ENCODE measurements at places on chromosomes 5 and 9.

DNA sequence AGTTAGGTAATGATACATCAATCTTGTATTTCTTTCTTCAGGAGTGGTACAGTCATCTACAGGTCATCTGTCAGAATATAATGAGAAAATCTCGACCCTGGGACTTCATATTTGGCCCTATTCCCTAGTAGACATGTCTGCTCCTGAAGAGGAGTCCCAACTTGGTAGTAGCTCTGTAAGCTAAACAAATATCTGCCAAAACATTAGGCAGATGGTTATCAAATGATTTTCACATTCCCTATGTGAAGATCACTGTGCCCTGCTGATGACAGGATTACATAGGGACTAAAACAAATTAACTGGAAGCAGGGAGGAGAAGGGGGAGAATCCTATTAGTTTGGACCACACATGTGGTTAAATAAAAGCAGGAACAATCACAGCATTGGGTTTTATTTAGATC lies 138.6 kb upstream of the NFIB start:
- DNase-seq = no peak

GRCh38 chr5:32740651-32741050 lies 29.5 kb downstream of the NPR3 start:
- DNase-seq = no peak

- DNase-seq = no peak
Measured at GRCh38 chr5:42274913-42275312, 148.3 kb upstream of the GHR start.

- DNase-seq = no peak
Measured at GRCh38 chr5:91417219-91417618, 34.1 kb upstream of the ARRDC3 start.

- DNase-seq = no peak
Measured at GRCh38 chr5:10161778-10162177, 87.9 kb downstream of the ATPSCKMT start.

DNA sequence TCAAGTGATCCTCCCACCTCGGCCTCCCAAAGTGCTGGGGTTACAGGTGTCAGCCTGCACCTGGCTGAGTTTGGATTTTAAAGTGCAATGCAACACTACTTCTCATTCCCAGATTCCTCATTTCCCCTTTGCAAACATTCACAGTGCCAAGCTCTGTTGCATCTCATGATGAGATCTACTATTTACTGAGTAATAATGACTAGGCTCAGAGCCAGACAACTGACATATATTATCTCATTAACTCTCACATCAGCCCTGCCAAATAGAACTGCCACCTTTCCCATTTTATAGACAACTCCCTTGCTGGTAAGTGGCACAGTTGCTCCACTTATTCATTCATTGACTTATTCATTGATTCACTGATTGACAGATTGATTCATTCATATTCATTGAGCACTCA lies 7.0 kb downstream of the PDE6A start:
- DNase-seq = no peak

DNA sequence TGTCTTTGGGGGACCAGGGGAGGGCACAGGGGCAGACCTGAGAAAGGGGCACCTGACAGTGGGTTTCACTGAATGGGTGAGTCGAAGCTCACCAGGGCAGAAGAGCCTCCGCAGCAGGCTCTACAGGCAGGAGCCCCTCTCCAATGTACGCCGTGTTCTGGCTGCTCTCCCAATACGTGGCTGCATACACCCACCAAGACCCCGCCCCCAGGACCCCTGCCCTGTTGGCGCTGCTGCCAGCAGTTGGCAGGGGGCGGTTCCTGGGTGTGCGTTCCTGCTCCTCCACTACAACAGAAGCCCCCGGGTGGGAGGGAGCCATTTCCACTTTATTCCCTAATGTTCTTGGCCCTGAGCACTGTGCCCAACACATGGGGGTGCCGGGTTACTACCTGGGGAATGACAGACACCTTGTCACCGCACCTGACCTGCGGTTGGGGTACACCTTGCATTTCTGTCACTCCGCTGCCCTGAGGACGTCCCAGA lies 30.3 kb downstream of the SARDH start:
- no peak for DNase-seq

- DNase-seq = no peak
Measured at GRCh38 chr9:87445646-87446045, 52.0 kb upstream of the DAPK1 start.

GRCh38 chr9:97938081-97938644 lies at the start of gene HEMGN:
HEMGN (minus strand) TSS chr9:97938172; CDS start chr9:97938136, 36 bp downstream.
- peak; percentile 14 for DNase-seq

- DNase-seq = no peak
Measured at GRCh38 chr5:174305241-174305681, 259.8 kb downstream of the NSG2 start.

DNA sequence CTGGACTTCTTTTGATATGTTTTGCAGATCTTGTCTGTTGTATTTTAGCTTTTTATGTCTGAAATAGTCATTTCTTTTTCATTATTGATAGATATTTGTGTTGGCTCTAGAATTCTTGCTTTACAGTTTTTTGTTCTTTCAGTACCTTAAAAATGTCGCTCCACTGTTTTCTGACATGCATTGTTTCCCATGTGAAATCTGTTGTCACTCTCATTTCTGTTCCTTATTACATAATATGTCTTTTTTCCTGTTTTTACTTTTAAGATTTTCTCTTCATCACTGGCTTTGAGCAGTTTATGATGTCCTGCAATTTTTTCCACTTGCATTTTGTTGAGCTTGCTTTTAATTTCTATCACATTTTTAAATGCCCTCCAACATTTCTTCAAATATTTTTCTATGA lies 270.4 kb upstream of the TARS1 start:
- no peak for DNase-seq
